Endothelial cell of coronary artery (primary cell): ENCODE measurements at places on chromosomes 2 and 18. TPM values are rescaled to one million over a fixed set of nuclear protein-coding genes. Genes with fewer than 3 reads are reported as not detected.

Gene CIB4
- total RNA-seq: not detected in 2 replicates

Gene ATRAID
- total RNA-seq: 94.9 and 128 TPM in 2 replicates

Gene PSMD14
- total RNA-seq: 94.0 and 125 TPM in 2 replicates

Gene OLA1
- total RNA-seq: 119 and 128 TPM in 2 replicates

Gene WBP1
- 30.9 and 36.8 TPM in 2 replicates for total RNA-seq
